Upper lobe of right lung (tissue), 1 donor: ENCODE measurements at places on chromosomes 1 and 21. TPM values are rescaled to one million over a fixed set of nuclear protein-coding genes. Genes with fewer than 3 reads are reported as not detected.

- peak; percentile 74 for DNase-seq
These were observed 155.4 kb downstream of the CLEC20A start for GRCh38 chr1:178341261-178341956.

DNA sequence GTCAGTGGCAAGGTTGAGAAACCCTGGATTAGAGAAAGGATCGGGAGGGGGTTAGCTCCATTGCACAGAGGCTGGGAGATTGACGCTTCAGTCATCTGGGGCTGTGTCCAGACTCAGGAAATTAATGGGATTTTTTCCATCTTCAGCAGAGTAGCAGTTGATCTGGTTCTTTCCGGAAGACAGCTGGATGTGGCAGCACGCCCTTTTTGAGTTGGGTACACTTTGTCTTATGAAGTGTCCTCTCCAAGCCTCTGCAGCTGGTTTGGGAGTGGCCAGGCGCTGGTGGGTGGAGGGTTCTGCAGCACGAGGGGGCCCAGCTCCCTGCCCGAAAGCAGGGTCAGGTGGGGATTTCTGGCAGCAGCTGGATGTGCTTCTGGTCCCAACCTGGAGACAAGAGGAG is 95.1 kb downstream of the TAS1R2 start:
- DNase-seq: no peak

RUNX3 gene
- 13.1 TPM for total RNA-seq

- no peak for DNase-seq
These were observed 37.2 kb upstream of the NPL start for GRCh38 chr1:182752077-182752988.

- no peak for DNase-seq
These were observed 18.8 kb downstream of the SLC1A7 start for GRCh38 chr1:53123453-53124140.

SEC16B gene
- total RNA-seq: 2.2 TPM

DNA sequence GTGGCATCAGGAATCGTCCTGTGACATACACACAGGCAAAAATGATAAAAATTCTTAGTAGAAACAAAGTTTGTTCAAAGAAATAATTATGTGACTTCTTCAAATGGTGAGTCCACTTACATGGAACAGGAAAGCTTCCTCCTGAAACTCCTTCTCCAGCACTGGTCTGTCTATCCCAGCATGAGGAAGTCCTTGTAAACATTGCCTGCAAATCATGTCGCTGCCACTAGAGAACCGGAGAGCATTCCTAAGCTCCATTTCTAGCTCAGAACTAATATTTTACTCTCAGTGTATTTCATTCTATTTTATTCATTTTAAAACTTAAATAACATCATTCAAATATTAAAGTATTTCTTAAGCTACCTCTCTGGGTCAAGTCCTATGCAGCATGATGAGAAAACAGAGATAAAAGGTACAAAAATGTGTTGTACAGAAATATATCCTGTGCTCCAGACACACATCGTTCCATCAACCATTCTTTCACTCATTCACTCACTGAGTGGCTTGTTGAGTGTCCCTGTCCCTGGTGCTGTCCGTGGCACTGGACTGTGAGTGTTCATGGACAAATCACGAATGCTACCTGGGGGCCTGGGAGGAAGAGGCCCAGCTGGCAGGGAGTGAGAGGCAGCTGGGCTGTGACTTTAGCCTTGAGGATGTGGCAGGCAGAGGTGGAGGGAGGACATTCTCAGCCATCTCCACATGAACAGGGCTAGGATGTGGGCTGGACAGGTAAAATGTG is 10.0 kb downstream of the CYP4A22 start:
- DNase-seq: peak; percentile 43

GRCh38 chr21:15211491-15212133 is 146.8 kb upstream of the NRIP1 start:
- DNase-seq: no peak

TTC39A gene
- total RNA-seq: 42.1 TPM

- DNase-seq: no peak
These were observed 1.1 kb downstream of the COL9A2 start for GRCh38 chr1:40315795-40316594.

DNA sequence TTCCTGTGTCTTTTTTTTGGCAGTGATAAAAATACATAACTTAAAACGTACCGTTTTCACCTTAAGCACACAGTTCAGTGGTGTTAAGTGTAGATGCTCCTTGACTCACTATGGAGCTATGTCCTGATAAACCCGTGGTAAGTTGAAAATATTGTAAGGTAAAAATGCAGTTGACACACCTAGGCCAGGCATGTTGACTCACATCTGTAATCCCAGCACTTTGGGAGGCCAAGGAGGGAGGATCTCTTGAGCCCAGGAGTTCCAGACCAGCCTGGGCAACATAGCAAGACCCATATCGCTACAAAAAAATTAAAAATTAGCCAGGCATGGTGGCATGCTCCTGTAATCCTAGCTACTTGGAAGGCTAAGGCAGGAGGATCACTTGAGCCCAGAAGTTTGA is 73.6 kb upstream of the COG2 start:
- no peak for DNase-seq

GRCh38 chr1:90568436-90568835 is 148.7 kb downstream of the BARHL2 start:
- no peak for DNase-seq

- no peak for DNase-seq
These were observed 96.9 kb downstream of the ZSCAN20 start for GRCh38 chr1:33569331-33569730.

DNA sequence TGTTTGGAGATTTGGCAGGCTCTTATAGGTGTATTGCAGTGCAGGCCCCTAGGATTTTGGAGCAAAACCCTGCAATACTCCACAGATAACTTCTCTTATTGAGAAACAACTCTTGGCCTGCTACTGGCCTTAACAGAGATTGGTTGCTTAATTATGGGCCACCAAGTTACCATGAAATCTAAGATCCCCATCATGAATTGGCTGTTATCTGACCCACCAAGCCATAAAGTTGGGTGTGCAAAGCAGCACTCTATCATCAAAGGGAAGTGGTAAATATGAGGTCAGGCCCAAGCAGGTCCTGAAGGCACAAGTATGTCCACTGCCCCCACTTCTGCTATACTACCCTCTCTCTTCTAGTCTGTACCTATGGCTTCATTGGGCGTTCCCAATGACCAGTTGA is 130.0 kb upstream of the TNFSF4 start:
- DNase-seq: no peak

- DNase-seq: no peak
These were observed 24.8 kb upstream of the SELENON start for GRCh38 chr1:25774921-25775771.

HSD3B2 gene
- total RNA-seq: not detected

DNA sequence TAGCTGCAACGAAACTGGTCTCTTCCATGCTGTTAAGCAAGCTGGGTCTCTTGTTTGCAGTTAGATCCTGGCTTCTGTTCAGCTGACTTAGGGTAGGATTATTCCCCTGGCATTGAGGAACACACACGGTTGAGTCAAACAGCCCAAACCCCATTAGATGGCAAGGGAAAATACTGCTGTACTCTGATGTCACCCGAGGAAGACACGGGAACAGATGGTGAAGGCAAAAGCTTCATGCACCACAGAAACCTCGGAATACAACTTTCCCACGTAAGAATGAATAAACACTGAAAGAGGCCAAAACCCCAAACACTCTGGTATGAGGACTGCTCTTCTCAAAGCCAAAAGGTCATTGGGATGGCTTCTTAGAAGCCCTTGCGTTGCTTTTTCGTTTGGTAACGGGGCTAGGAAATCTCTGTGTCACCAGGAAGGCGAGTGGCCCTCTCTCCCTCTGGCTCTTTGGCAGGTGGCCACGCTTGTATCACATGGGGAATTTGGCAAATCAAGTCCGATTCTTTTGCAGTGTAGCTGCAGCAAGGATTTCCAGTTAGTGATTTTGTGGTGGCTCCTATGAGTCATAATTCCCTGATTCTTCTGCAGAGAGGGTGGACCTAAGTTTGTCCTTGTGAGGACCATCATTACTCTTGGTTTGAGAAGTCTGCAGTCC is 16.7 kb upstream of the LYST start:
- peak; percentile 89 for DNase-seq

DNA sequence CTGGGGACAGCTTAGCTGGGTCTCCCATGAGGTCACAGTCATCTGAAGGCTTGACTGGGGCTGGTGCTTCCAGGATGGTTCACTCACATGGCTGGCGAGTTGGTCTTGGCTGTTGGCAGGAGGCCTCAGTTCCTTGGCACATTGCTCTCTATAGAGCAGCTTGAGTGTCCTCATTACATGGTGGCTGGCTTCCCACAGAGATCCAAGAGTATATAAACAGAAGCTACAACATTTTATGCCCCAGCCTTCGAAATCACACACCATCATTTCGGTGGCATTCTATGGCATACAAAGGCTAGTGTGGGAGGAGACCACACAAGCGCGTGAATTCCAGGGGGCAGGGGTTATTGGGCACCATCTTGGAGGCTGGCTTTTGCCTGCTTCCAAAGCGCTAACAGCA is 63.0 kb downstream of the ALPL start:
- no peak for DNase-seq

DNA sequence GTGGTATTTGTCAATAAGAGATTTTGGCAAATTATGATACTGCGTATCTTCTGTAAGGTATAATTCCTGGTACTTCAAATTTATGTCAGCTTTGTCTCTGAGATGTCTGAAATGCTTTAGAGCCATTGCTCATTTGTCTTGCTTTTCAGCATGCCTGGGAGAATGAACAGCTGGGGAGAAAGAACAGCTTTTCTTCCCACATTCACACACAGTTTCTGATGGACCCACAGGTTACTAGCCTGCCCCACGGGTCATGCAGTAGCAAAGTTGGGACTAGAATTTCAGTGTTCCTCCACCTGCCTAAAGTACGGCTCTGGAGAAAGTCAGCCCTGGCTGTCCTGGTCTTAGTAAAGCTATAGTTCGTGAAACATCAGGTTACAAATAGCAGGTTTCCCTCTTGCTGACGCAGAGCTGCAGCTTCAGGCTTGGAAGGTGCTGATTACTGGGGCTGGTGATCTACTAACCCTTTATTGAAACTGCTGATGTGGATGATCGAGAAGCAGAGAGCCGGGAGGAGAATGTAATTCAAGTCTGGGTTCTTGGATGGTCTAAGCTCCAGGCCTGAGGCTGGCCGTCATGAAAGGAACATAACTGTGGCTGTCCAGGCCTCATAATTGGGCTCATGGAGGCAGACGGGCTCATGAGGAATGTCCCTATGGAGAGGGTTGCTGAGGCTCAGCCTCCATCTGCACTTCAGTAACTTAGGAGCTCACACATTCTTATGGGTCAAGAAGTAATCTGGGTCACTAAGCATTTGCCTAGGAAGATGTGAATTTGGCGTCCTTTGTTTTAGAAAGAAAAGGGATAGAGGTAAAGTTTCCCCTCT is 12.4 kb downstream of the GALNT2 start:
- DNase-seq: no peak

DNA sequence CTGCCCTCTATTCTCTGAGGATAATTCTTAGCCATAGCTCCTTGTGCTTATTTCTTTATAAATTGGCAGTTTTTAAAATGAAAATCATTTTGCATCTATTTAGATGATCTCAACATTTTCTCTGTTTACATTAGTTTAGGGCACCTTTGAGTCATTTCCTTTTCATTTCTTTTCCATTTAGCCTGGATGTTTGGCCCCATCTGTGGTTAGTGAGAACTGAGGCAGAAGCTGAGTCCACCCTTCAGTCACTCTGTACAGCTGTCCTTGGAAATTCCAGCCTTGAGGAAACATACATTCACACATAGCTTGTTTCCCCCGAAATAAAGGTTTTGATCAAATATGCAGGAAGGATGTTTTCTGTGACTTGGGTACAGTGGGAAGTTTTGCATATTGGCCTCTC is 123.7 kb downstream of the NTNG1 start:
- no peak for DNase-seq

- no peak for DNase-seq
These were observed 123.5 kb upstream of the NGF start for GRCh38 chr1:115461526-115461925.

COL16A1 gene
- total RNA-seq: 28.9 TPM

MPZ gene
- 2.5 TPM for total RNA-seq

- DNase-seq: no peak
These were observed 689.5 kb upstream of the NCAM2 start for GRCh38 chr21:20308586-20309315.

- no peak for DNase-seq
These were observed 27.6 kb upstream of the CTH start for GRCh38 chr1:70383483-70383882.

DNA sequence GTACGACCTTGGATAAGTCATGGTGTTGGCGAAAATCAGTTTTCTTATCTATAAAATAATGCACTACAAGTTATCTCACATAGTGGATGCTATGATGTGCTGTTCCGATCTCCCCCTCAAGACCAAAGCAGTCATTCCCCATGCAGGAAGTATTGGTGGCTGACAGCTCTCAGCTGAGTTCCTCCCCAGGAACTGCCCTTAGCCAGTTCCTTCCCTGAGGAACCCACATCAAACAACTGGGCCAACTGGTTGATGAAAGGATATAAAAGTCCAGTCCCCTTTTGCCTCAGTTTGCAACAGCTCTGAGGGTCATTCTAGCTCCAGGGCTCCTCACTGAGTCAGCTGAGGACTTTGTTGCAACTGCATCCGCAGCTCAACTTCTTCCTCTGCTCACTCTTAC is 16.1 kb upstream of the SLAMF1 start:
- DNase-seq: no peak

DNA sequence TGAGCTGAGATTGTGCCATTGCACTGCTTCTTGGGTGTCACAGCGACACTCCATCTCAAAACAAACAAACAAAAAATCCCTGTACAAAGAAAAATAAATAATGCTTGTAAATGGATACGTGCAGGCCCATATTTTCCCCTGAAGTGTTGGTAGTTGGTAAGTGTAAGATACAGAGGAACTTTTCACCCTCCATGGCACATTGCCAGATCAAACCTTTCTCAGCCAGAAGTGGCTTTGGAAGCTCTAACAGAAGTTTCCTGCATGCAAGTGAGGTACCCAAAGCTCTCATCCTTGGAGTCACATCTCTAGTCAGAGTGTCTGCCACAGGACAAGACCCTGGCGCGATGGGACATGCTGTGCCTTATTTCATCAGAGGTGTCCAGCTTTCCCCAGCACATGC is 7.3 kb downstream of the NDUFV3 start:
- DNase-seq: no peak

MYCL gene
- 3.6 TPM for total RNA-seq

SPRR4 gene
- not detected for total RNA-seq

HIVEP3 gene
- 16.6 TPM for total RNA-seq

UTP25 gene
- 7.1 TPM for total RNA-seq
